ENCODE measurements at places on chromosomes 16 and 17.

DNA sequence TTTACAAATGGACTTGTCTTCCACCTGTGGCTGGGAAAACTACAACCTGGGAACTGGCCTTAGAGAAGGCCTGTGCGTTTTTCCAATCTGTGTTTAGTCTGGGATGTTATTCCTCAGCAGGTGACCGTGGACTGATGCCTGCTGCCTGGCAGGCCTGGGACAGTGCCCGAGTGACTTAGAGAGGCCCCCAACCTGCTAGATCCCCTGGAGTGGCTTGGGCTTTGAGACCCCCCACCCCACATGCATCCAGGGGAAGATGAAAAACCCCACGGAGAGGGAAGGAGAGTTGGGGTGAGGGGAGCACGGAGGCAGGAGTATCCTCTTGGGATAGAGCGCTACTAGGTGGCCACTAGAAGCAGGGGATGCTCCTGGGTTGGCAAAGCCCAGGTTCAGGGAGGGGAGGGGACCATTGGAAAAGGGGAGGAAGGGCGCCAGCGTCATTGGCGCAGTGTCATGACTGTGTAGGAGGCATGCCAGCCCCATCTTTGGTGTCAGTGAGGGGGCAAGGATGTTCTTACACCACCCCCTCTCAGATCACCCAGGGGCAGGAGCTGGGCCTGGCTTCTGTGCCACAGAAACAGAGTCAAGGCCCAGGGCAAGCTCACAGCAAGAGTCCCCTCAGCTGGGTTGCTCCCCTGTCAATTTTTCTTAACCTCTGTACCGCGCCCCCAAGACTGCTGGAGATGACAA, 54.1 kb downstream of the MEAK7 start:
- no peak for DNase-seq

DNA sequence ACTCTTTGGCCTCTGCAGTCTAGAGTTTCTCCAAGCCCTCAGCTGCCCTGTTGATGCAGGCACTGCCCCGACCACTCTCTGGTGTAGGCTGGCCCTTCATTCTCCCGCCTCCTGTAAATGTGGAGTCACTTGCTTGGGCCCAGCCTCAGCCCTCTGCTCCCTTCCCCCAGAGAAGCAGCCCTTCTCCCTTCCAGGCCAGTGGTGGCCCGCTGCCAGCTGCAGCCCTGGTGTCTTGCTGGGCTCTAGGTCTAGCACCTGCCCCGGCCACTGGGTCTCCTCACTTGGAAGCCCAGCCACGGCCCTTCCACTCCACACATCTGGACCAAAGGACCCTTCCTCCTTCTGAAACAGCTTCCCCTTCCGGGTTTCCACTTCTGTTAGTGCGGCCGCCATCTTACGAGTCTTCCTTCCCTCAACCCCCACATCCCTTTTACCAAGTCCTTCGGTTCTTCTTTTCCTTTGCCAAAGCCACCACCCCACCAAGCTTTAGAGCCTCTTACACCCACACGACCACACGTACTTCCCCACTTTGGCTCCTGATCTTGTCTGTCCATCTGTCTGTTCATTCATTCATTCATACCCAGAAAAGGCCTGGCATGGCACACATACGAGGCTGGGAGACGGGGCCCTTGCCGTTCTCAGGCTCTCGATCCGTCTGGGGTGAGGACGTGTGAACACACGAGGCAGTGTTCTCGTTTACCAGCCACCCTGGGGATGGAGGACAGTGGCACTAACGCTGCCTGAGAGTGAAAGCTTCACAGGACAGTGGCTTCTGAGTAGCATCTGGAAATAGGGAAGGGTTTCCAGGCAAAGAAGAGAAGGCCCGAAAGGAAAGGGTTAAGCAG, 68.0 kb downstream of the ABR start:
- no peak for DNase-seq

- no peak for DNase-seq
Observed at GRCh38 chr17:60297760-60298401, 94.1 kb downstream of the USP32 start.

DNA sequence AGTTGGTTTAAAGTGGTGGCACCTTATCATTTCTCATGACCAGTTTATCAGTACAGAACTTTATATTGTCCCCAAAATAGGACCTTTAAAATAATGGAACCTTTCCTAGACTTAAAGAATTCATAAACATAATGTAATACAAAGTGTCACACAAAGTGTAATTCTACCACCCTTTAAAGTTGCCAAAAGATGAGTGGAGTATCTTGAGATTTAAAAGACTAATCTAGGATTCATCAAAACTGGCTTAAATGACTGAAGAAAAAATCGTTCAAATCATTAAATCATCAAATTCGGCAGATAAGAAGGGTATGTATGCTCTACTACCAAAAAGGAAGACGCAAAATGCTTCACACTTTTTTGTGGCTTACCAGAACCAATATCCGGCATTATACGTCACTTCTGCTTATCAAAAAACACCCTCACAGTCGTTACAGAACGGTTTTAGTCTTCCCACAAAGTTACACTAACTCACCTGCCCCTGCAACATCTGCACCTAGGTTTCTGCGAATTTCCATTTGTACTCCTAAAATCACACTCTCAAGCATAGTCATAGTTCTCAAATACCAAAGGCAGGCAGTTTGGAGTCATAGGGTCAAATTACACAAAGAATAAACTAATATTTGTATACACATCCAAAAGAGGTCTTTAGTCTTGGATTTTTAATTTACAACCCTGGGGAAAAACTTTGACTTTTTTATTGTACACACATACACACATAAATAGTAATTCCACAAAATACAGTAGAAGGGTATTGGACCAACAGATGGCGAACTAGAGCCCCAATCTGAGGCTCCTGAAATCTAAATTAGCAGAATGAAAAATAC, 1.4 kb upstream of the KANSL1 start:
- DNase-seq: peak; percentile 39

DNA sequence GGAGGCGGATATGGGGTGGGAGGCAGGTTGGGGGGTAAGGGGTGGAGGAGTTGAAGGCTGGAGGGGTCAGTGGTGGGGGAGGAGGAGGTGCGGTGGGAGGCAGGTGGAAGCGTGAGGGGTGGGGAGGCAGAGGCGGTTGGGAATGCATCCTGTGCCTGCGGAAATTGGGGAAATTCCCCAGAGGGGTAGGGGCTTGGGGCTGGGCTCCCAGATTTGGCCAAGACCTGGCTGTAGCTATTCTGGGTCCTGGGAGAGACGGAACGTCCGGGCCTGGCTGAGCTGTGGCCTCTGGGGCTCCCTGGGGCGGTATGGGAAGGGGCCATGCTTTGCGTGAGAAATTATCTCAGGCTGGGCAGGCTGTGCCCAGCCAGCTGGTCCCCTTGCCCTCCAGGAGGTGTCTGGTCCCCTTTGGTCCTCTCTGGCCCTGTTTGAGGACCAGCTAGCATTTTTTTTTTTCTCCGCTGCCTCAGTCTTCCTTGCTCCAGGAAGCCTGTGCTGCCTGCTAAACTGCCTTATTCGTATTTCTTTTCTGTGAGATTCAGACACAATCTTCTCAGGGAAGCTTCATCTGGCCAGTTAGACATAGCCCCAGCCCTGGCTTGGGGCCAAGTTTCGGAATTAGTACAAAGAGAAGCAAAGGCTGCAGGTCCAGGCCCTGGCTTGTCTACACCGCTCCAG, 7.3 kb upstream of the TRPV2 start:
- DNase-seq: no peak

DNA sequence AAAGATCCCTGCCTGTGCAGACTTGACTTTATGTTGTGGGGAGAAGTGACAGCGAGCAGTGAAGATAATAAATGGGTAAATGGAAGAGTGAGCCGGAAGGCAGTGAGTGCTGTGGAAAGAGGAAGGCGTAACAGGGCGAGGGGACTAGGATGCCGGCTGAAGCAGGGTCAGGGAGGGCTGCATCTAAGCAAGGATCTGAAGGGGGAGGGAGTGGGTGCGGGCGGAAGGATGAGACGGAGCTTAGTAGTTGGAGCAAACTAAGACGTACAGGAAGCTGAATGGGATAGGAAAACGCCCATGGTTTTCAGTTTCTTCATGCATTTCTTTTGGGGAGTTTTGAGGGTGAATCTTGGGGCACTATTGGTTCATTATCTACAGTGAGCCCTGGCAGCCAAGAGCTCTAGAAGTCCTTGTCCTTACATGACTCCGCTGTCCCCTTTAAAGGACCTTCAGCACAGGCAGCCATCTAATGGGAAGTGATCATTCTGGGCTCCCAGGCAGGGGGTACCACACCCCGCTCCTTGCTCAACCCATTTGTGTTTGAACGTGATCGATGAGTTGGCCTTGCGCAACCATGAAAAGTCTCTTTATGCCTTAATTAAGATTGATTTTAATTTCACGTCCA, 10.4 kb upstream of the NAT9 start:
- DNase-seq: no peak

- DNase-seq: no peak
Observed at GRCh38 chr17:60526726-60527125, 684 bp upstream of the APPBP2 start.

All from T-helper 9 cell (primary cell).